ENCODE measurements at places on chromosomes 1 and 21. TPM values are rescaled to one million over a fixed set of nuclear protein-coding genes. Genes with fewer than 3 reads are reported as not detected.

GON4L gene
- total RNA-seq, result 17.5 TPM

IRF6 gene
- total RNA-seq, result 3.1 TPM

EXO1 gene
- total RNA-seq, result 13.2 TPM

SDC3 gene
- total RNA-seq, result 72.0 TPM

GJB5 gene
- not detected for total RNA-seq

RIPPLY3 gene
- total RNA-seq, result 0.51 TPM

PERM1 gene
- total RNA-seq, result not detected

SPATA45 gene
- not detected for total RNA-seq

ZSCAN20 gene
- 2.4 TPM for total RNA-seq

AMY1B gene
- total RNA-seq, result not detected

RAB7B gene
- 0.33 TPM for total RNA-seq

CSRP1 gene
- 481 TPM for total RNA-seq

CFAP74 gene
- under 0.01 TPM for total RNA-seq

GBP6 gene
- total RNA-seq, result not detected

KDF1 gene
- 1.6 TPM for total RNA-seq

HNRNPCL1 gene
- total RNA-seq, result not detected

All from mesangial cell (primary cell).